ENCODE measurements at places on chromosomes 16 and 17.

DNA sequence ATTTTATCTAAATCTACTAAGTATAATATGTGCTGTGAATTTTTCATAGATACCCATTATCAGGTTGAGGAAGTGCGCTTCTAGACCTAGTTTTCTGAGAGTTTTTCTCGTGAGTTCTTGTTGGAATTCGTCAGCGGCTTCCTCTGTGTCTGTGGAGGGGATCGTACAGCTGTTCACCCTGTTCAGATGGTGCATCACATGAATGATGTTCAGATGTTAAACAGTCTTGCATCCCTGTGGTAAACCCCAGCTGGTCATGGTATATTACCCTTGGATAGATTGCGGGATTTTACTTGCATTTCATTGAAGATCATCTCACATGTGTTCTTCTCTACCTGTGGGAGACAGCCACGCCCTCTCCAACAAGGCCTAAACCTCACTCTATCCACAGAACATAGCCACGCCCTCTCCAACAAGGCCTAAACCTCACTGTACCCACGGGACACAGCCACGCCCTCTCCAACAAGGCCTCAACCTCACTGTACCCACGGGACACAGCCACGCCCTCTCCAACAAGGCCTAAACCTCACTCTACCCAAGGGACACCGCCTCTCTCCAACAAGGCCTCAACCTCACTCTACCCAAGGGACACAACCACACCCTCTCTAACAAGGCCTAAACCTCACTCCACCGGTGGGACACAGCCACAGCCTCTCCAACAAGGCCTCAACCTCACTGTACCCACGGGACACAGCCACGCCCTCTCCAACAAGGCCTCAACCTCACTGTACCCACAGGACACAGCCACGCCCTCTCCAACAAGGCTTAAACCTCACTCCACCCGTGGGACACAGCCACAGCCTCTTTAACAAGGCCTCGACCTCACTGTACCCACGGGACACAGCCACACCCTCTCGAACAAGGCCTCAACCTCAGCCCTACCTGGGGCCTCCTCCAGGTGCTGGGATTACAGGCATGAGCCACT is 180.2 kb upstream of the CHMP6 start:
- peaks cover 82% of the 10 kb centered on the region for H3K36me3 ChIP-seq
- peak overlapping the region; percentile 96 for H3K27ac ChIP-seq
- DNase-seq, result peak; percentile 51

DNA sequence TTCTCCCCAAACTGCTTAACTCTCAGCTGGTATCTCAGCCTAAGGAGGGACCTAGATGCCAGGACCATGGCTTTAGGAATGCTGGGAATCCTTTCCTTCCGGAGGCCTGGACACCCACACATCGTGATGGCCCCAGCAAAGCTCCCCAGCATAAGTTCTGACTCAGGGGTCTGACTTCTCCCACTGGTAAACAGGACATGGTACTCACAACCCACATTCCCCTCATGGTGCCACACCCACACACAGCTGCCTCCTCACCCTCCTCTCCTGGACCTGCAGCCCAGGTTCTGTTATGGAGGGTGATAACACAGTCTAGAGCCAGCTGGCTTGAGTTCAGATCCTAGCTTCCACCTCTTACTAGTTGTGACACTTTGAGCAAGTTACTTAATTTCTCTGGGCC is 719 bp upstream of the RNF227 start:
- DNase-seq, result no peak
- H3K27me3 ChIP-seq, result no peaks in the 10 kb centered on the region
- peak overlapping the region; percentile 84 for H3K27ac ChIP-seq
- H3K4me3 ChIP-seq, result peak overlapping the region; percentile 88
- H3K4me1 ChIP-seq, result peaks cover 39% of the 10 kb centered on the region

GRCh38 chr16:38941-39892 is 14.2 kb downstream of the POLR3K start:
- peak; percentile 76 for DNase-seq
- peak overlapping the region; percentile 85 for H3K27ac ChIP-seq
- peaks cover 33% of the 10 kb centered on the region for H3K36me3 ChIP-seq

GRCh38 chr16:48434653-48435317 is 49.6 kb upstream of the SIAH1 start:
- peaks cover 9% of the 10 kb centered on the region for H3K4me1 ChIP-seq
- DNase-seq, result no peak
- no peaks in the 10 kb centered on the region for H3K36me3 ChIP-seq
- H3K4me3 ChIP-seq, result no peak overlapping the region
- H3K27ac ChIP-seq, result no peak overlapping the region

DNA sequence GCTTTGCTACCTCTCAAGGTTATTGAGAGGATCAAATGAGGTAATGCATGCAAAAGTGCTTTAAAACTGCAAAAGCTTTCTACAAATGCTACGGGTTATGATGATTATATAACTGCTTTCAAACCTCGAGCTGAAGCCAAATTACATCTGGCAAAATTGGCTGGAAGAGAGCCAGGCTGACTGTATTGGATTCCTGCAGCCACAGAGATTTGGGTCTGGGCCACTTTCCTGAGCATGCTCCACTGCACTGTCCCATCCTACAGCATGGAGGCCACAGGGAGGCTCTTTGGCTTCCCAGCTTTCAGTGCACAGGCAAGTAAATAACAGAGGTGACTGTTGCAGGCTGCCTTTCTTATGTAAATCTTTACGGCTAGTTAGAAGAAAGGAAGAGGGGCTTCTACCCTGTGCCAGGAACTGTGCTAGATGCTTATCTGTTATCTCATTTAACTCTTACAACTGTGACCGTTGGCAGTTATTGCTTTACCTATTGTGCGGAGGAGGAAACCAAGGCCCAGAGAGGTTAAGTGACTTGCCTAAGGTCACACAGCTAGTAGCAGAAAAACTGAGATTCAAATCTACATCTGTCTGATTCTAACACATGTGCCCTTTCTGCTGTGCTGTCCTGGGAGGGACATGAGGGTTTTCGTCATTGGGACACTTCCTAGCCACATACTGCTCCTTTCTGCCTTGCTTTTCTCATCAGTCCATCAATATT is 121.8 kb downstream of the SPACA3 start:
- H3K4me3 ChIP-seq, result no peak overlapping the region
- no peak for DNase-seq
- H3K4me1 ChIP-seq, result no peaks in the 10 kb centered on the region

GRCh38 chr17:71970312-71970711 is 150.5 kb upstream of the SOX9 start:
- H3K27ac ChIP-seq, result no peak overlapping the region
- no peaks in the 10 kb centered on the region for H3K36me3 ChIP-seq
- no peak for DNase-seq
- no peaks in the 10 kb centered on the region for H3K27me3 ChIP-seq
- no peak overlapping the region for H3K4me3 ChIP-seq

- DNase-seq, result no peak
- H3K27me3 ChIP-seq, result peaks cover 26% of the 10 kb centered on the region
- no peak overlapping the region for H3K27ac ChIP-seq
- no peak overlapping the region for H3K4me3 ChIP-seq
- H3K4me1 ChIP-seq, result peaks cover 4% of the 10 kb centered on the region
- H3K36me3 ChIP-seq, result no peaks in the 10 kb centered on the region
Observed at GRCh38 chr17:43324205-43324893, 74.4 kb upstream of the ARL4D start.

DNA sequence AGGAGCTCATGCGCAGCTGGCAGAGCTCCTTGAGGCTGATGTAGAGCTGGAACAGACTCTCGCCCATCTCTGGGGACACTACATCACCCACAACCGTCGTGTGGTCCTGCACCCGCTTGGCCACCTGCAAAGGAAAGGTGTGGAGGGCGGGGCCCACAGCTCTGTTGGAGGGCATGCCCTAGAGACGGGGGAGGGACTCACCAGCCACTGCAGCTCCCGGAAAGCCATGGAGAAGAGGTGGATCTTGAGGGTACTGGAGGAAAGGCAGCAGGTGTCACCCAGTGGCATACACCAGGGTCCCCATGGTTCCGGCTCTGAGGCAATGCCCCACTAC is 8.6 kb downstream of the UNC13D start:
- DNase-seq, result no peak
- H3K36me3 ChIP-seq, result peaks cover 45% of the 10 kb centered on the region
- no peak overlapping the region for H3K4me3 ChIP-seq
- no peak overlapping the region for H3K27ac ChIP-seq
- H3K27me3 ChIP-seq, result no peaks in the 10 kb centered on the region

DNA sequence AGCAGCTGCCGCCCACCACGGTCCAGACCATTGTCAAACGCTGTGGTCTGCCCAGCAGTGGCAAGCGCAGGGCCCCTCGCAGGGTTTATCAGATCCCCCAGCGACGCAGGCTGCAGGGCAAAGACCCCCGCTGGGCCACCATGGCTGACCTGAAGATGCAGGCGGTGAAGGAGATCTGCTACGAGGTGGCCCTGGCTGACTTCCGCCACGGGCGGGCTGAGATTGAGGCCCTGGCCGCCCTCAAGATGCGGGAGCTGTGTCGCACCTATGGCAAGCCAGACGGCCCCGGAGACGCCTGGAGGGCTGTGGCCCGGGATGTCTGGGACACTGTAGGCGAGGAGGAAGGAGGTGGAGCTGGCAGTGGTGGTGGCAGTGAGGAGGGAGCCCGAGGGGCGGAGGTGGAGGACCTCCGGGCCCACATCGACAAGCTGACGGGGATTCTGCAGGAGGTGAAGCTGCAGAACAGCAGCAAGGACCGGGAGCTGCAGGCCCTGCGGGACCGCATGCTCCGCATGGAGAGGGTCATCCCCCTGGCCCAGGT is 13.0 kb downstream of the SLC52A1 start:
- peaks cover 18% of the 10 kb centered on the region for H3K4me1 ChIP-seq
- no peak overlapping the region for H3K4me3 ChIP-seq
- DNase-seq, result no peak
- no peaks in the 10 kb centered on the region for H3K27me3 ChIP-seq
- H3K27ac ChIP-seq, result no peak overlapping the region

GRCh38 chr17:13996276-13996675 is 73.0 kb upstream of the COX10 start:
- H3K4me1 ChIP-seq, result no peaks in the 10 kb centered on the region
- peaks cover 10% of the 10 kb centered on the region for H3K36me3 ChIP-seq
- no peaks in the 10 kb centered on the region for H3K27me3 ChIP-seq
- H3K4me3 ChIP-seq, result no peak overlapping the region

GRCh38 chr17:73770115-73770848 is 126.0 kb upstream of the SDK2 start:
- no peak for DNase-seq
- no peak overlapping the region for H3K4me3 ChIP-seq
- H3K36me3 ChIP-seq, result no peaks in the 10 kb centered on the region

GRCh38 chr17:55432358-55433028 is 10.9 kb upstream of the MMD start:
- no peaks in the 10 kb centered on the region for H3K36me3 ChIP-seq
- DNase-seq, result no peak
- no peak overlapping the region for H3K4me3 ChIP-seq
- H3K4me1 ChIP-seq, result peaks cover 26% of the 10 kb centered on the region
- peak overlapping the region; percentile 21 for H3K27ac ChIP-seq

DNA sequence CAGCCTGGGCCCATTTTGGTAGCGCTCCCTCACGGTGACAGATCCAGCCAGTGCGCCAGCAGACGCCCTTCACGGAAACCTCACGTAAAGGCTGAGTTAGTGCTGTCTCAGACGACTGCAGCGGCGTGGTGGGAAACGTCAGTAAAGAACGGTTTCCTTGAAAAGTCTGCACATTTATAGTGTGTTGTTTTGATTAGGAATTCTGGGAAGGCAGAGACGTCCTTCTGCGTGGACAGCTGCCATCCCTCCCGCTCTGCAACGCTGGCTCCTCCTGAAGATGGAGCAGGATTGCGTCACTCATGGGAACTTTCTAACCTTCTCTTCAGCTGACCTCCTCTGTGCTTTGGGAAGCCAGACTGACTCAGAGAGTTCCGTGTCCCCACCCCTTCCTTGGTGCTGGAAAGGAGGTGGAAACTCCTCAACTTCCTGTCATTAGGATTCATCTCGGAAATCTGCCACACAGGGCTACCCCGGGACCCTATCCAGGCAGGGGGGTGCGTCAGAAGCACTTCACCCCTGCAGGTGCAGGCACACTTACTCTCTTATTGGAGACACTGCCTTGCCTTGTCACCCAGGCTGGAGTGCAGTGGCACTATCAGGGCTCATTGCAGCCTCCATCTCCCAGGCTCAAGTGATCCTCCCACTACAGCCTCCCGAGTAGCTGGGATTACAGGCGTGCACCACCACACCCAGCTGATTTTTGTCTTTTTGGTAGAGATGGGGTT is 24.3 kb upstream of the CRISPLD2 start:
- H3K27ac ChIP-seq, result no peak overlapping the region
- H3K36me3 ChIP-seq, result no peaks in the 10 kb centered on the region
- no peak for DNase-seq
- no peaks in the 10 kb centered on the region for H3K4me1 ChIP-seq
- H3K4me3 ChIP-seq, result no peak overlapping the region

DNA sequence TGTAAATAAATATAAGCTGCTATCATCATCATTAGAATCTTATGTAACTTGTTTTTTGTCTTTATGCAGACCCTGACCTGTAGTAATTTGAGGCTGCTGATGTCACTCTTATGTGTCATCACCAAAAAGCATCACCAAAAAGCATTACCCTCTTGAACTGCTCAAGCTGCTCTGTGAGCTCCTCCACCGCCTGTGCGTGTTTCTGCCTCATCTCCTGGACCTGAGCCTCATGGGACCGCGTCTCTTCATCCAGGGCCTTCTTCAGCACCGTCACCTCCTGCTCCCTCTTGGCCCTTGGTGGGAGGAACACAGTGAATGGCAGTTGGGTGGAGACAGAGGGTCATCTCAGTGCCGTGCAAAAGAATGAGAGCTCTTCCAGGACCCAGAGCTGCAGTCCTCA is 82.4 kb downstream of the NDE1 start:
- H3K27ac ChIP-seq, result peak overlapping the region; percentile 46
- H3K4me1 ChIP-seq, result no peaks in the 10 kb centered on the region
- peaks cover 2% of the 10 kb centered on the region for H3K36me3 ChIP-seq
- no peak for DNase-seq

DNA sequence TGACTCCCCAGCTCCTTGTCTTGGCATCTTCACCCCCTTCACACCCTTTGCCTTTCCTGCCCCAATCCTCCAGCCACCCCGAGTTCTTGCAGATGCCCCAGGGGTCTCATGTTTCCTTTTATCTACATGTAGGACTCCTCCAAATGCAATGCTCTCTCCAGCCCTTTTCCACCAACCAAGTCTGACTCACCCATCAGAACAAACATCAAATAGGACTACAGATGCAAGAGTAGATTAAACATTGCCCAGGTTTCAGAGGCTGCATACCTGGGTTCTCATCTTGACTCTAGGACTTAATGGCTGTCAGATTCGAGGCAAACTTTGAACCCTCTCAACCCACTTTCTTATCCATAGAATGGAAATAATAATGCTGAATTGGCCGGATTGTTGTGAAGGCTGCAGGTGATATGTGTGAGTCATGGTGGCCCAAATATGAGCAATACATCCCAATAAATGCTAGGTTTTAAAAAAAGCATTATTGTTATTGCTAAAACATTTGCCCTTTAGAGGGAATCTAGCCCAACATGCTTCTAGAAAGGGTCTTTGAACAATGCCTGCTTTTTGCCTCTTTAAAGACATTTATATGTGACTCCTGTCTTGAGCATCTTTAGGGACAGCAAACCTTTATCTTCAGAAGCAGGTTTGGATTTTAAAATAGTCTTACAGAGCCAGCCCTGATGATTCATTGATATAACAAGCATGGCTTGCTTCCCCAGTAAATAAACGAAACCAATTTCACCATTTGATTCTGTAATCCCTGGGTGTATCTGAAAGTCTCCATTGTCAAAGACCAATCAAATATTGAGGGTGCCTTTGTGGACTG is 310.1 kb downstream of the FOXL1 start:
- H3K4me1 ChIP-seq, result no peaks in the 10 kb centered on the region
- no peak overlapping the region for H3K4me3 ChIP-seq
- no peak overlapping the region for H3K27ac ChIP-seq
- no peaks in the 10 kb centered on the region for H3K27me3 ChIP-seq

Measured in activated CD4-positive, alpha-beta T cell treated with anti-CD3 and anti-CD28 coated beads, Interleukin-2, amount 10 ng/mL, durations not matched to agents 7 days and 5 days (primary cell).